ENCODE measurements at places on chromosomes 5 and 9.

DNA sequence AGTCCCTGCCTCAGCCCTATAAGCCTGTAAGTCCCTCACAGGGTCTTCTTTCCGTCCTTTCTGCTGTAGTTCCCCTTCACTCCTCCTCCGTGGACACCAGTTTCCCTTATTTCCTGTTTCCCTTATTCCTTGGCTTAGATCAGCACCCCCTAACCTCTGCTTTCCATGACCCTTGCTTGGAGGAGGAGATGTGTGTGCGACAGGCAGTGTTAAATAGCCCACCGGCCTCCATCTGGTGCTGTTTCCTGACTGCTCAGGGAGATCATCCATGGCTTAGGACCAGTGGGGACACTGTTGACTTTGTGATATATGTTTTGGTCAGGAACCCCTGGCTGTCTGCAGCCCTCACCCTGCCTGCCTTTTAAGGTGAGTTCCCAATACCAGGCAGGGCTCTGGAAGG, 34.1 kb upstream of the PSD2 start:
- no peak for DNase-seq

- DNase-seq: no peak
Observed at GRCh38 chr5:149466457-149466972, 84.7 kb downstream of the CSNK1A1 start.

DNA sequence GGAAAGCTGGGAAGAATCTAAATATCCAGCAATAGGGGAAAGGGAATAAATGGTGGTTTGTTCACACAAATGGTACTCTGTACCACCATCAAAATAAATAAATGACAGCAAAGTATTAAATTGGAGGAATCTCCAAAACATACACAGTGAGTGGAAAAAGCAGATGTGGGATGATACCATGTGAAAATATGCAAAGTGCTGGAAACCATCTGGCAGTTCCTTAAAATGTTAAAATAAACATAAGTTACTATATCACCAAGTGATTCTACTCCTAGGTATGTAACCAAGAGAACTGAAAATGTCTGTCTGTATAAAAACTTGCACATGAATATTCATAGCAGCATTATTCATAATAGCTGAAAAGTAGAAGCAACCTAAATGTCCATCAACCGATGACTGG, 41.9 kb upstream of the TEX48 start:
- DNase-seq: no peak

GRCh38 chr5:150612405-150612804, 28.1 kb upstream of the SYNPO start:
- DNase-seq: no peak

DNA sequence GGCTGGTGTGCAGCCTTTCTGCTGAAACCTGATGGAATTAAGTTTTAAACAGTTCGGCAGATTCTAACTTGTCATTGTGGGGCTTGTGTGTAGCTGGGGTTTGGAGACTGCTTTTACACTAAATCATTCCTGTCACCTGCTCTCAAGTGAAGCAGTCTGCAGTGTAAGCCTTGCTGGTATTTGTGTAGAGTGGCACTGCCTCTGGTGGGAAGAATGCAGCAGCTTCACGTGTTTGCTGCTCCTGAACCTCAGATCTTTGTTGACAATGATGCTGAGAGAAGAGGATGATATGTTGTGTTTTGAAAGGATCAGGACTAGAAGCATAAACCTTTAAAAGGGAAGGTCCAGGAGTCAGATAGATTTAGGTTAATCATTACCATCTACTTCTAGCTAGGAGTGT, 88.1 kb downstream of the KDM4C start:
- DNase-seq: no peak

DNA sequence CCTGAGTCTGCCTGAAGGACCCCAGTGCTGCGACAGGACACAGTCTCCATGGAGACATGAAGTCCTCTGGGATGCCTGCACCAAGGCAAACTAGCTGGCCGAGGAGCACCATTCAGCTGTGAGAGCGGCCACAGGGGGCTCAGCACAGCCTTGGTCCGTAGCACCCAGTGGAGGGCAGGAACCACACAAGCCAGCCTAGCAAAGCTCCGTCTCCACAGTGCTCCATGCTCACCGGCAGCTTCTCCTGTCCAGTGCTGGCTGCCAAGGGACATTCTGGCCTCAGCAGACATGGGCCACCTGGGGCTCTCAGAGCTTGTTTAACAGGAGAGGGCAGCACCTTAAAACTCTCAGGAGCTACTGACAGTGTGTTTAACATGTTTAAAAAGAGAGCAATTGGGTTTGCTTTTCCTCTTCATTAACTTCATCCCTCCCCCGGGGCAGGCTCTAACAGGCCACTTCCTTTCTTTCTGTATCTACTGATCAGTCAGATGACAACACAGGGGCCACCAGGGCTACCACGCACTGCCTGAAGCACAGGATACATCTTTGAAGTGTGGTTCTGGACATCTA, 57.0 kb downstream of the SECISBP2 start:
- DNase-seq: no peak

Measured in left forelimb (tissue), 1 donor.